ENCODE measurements at places on chromosomes 4 and X.

GRCh38 chr4:156815717-156816359, 155.8 kb downstream of the PDGFC start:
- DNase-seq, result peak; percentile 84

DNA sequence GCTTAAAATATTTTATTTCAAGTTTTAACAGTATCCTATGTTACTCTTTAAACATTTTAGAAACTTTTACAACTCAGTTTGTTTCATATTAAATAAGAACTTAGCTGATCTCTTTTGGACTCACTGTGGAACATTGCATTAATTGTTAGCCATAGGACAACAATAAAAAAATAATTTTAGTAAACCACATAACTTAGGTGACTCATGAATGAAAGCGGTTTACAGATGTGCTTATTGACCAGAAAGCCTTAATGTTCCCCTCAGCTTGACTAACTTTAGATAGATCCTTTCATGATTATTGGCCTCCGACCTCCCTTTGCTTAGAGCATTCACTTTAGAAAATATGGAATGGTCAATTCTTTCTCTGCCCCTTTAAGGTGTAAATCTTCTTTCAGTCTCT, 783.5 kb upstream of the MAGEB2 start:
- DNase-seq, result no peak

DNA sequence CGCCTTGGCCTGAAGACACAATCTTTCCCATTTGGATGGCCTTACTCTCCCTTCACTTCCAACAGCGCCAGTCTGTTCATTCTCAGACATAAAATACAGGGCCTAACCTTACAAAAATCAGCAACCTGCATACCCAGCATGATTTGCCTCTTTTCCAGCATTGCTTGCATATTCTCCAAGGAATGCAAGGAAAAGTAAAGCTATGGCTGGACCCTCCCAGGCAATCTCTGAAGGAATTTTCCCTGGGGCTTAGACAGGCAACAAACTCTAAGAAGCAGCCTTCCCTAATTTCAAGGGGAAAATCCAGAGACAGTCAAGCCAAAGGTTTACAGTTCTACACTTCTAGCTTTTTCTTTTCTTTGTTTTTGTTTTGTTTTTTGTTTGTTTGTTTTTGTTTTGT, 3.6 kb downstream of the DCTD start:
- no peak for DNase-seq

DNA sequence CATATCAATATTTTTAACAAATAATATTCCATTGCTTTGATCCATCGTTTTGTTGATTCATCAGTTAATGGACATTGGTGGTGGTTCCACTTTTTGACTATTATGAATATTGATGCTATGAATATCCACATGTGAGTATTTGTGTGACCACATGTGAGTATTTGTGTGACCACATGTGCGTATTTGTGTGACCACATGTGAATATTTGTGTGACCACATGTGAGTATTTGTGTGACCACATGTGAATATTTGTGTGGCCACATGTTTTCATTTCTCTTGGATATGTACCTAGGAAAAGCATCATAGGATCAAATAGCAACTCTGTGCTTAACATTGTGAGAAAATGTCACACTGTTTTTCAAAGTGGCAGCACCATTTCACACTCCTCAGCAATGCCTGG, 433.6 kb upstream of the FRG1 start:
- no peak for DNase-seq

DNA sequence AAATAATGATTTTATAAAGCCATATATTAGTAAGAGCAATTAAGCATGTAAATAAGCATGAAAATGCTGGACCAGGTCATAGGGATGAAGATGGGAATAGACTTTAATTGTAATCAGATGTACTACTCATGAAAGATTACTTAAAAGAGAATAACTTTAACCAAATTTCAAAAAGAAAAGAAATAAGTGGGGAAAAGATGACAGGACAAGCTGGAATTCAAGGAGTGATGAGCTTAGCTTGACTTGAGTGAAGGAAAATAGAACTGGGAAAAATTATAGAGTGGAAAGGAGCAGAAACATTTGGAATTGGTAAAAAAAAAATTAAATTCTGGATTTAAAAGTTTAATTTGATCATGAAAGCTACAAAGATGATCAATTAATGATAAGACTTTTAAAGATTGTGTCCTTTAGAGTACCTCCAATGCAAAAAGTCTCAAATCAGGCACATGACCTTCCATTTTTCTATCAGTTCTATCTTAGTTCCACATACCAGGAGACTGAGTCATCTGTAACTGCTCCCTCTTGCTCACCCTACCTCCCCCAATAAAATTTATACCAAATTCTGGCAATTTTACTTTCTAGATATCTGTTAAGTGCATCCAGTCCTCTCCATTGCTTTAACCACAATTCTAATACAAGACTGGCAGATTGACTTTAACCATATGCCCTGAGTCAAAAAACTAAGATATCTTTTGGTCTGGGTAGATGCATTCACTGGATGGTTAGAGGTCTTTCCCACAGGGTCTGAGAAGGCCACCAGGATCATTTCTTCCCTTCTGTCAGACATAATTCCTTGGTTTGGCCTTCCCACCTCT, 56.4 kb upstream of the SLIT2 start:
- no peak for DNase-seq

DNA sequence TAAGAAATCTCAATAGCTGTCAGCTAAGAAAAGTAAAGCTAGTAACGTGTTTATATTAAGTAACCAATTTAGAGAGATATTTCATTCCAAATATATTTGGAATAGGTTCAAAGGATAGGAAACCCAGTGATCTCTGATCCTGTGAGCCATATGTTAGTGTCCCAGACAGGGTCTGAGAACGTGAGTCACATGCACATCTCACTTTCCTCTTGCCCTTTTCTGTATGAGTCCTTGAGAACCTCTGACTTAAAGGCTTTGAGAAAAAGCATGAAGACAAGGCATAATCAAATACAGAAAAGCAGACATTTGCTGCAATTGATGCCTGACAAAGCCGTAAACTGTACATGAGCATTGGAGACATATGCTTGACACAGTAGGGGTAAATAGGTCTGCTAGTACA, 655.1 kb upstream of the ADGRL3 start:
- DNase-seq, result no peak

DNA sequence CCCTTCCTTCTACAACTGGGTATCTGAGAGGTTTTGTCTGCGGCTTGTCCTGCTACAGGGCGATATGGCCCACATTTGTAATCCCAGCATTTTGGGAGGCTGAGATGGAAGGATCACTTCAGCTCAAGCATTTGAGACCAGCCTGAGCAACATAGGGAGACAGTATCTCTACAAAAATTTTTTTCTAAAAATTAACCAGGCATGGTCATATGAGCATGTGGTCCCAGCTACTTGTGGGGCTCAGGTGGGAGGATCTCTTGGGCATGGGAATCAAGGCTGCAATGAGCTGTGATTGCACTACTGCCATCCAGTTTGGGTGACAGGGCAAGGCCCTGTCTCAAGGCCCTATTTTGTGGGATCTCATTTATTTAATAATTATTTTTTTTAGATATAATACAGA, 420.6 kb upstream of the PABPC4L start:
- no peak for DNase-seq

DNA sequence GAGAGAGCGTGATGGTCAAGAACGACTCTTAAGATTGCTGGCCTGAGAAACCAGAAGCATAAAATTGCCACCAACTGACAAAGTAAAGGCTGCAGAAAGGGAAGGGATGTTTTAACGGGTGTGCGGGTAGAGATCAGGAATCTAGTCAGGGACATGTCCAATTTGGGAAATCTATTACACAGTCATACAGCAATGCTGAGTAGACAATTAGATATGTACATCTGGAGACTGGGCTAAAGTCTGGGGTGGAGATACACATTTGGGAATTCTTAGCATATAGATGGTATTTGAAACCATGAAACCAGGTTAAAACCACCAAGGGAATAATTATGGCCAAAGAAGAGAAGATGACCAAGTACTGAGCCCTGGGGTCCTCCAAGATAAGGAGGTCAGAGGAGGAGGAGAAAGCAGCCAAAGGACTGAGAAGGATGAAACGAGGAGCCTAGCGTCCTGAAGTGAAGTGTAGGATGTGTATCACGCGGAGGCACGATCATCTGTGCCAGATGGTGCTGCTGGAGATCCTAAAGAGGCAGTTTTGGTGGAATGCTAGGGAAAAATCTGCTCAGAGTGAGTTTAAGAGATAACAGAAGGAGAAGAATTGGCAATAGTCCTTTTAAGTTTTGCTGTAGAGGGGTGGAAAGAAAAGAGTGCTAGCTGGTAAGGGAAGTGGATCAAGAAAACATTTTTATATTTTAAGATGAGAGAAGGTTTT, 36.5 kb downstream of the SEC24D start:
- DNase-seq, result no peak

GRCh38 chrX:17361620-17362019, 13.4 kb upstream of the NHS start:
- no peak for DNase-seq

DNA sequence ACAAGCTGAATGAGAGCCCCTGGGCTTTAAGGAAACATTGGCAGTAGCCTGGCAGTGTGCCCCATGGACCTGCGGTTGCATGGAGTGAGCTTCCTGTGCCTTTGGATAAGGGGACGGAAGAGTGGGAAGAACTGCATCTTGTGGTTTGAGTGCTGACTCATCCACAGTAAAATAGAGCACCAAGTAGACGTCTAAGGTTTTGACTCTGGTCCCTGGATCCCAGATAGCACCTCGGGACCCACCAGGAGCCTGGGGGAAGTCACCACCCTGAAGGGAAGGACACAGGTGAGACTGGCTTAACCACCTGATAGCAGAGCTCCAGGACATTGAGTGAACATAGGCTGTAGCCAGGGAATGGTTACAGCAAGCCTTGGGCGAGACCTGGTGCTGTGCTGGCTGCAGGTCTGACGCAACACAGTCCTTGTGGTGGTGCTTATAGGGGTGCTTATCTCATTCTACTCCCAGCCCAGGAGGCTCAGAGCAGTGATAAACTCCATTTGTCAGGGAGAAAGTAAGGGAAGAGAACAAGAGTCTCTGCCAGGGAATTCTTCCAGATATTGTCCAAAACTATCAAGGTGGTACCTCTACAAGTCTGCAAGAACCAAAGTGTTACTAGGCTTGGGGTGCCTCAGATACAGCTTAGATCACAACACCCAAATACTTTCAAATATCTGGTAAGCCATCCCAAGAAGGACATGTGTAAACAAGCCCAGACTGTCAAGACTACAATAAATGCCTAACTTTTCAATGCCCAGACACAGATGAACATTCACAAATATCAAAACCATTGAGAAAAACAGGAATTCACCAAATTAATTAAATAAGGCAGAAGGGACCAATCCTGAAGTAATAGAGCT, 123.6 kb upstream of the TET2 start:
- no peak for DNase-seq

DNA sequence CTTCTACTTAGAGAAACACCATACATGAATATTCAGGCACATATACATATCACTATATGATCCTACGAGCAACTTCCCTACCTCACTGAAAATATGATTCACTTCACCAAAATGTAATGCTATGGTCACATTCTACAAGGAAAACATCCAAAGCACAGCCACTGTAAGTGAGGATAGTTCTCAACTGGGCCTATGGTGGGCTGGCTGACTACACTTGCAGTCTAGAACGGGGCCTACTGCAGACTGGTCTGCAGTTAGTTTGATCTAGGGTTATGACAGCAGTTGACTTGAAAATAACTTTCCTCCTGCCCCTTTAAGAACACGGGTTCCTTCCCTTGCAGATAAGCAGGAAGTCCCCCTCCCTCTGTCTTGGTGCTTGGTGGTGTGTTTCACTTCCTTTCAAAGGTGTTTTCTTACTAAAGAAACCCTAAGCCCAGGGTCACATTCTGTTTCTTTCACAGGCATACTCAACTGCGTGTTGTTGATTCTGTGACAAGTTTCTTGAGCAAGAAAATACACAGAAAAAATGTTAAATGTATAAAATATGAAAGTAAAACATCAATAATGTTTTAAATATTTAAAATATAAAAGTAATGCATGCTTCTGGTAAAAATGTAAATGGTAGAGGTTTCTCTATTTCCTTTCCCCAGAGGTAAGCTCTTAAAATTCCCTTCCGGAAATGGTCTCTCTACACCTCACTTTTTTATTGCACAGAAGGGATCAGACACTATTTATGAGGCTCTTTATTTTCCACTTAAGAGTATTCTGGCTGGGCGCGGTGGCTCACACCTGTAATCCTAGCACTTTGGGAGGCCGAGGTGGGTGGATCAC, 18.0 kb upstream of the TMSB4X start:
- DNase-seq, result no peak

DNA sequence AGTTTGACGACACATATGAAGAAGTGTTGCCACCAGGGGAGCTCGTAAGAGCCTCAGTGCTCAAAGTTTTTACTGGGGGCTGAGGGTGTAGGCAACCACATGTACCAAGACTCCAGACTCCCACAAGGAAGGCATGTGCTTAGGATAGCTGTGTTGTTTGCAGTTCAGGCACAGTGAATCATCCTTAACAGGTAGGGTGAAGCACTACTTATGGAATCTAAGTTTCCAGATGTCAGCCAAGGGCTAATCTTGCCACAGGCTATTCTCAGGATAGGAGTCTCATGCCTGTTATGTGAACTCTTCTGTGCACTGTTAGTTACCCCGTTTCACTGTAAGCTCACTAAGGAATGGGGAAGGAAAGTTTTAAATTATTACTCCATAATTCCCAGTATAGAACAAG, 202.6 kb downstream of the TMA16 start:
- no peak for DNase-seq

- DNase-seq, result no peak
Measured at GRCh38 chr4:74451214-74451661, 6.3 kb downstream of the AREG start.

DNA sequence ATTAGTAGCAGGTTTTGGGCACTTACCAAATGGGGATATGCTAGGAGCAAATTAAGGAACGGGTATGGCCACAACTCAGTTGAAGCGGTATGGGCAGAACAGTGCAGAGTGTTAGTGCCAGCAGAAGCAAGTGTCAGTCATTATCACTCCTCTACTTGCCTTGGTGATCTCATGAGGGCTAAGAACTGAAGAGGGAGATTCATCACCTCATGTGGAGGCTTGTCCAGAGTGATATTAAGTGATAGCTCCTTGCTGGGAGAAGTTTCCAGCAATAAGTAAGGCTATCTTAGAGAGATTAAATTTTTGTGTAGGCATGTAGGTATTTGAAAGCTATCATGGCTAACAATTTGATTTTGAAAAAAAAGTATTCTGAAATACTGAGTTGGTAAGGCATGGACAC, 615.4 kb upstream of the SMIM31 start:
- no peak for DNase-seq

DNA sequence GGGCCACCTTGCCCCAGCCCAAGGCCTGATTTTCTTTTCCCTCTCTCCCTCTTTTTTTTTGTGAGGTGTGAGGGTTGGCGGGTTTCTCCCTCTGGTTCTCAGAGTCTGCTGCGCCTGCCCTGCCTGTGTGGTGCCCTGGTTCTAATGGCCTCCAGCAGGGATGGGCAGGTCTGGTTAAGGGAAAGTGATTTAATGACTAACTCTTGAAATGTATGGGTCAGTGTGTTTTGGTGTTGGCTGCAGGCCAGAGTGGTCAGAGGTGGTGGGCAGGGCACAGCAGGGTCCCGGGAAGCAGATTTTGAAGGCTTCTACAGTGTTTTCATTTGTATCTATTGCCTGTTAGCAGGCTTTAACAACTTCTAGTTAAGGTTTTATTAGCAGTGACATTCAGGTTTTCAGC, 39.0 kb downstream of the JADE1 start:
- DNase-seq, result no peak

All from NCI-H2081 treated with DMSO at 0.1 percent for 48 hours (cell line).